ENCODE measurements at places on chromosomes 1 and 21. TPM values are rescaled to one million over a fixed set of nuclear protein-coding genes. Genes with fewer than 3 reads are reported as not detected.

The KRTAP12-2 gene
- total RNA-seq: not detected

The PLPP3 gene
- 158 TPM for total RNA-seq

The KTI12 gene
- 8.9 TPM for total RNA-seq

The CDA gene
- total RNA-seq: 4.3 TPM

The LCE1A gene
- not detected for total RNA-seq

The CRB1 gene
- 3.1 TPM for total RNA-seq

The USP33 gene
- total RNA-seq: 118 TPM

The MFSD2A gene
- 4.4 TPM for total RNA-seq

The KRTCAP2 gene
- 80.7 TPM for total RNA-seq

The FCRL4 gene
- total RNA-seq: not detected

The DEDD gene
- total RNA-seq: 22.9 TPM

The TEX38 gene
- total RNA-seq: not detected

The BRINP3 gene
- 4.3 TPM for total RNA-seq

The CRYZ gene
- total RNA-seq: 78.2 TPM

The DMBX1 gene
- total RNA-seq: not detected

The NUDC gene
- 32.5 TPM for total RNA-seq

The CASZ1 gene
- 33.7 TPM for total RNA-seq

The ROR1 gene
- total RNA-seq: 33.9 TPM

The KCNE2 gene
- not detected for total RNA-seq

The SPRR2E gene
- total RNA-seq: not detected

The SPRR2A gene
- total RNA-seq: not detected

The PLEKHN1 gene
- 0.23 TPM for total RNA-seq

The SPATA17 gene
- 10.7 TPM for total RNA-seq

Measured in metanephros (tissue), 2 donors.